Cortex of kidney (tissue), 1 donor: ENCODE measurements at places on chromosomes 13 and 19.

- no peak for DNase-seq
These were observed 327.2 kb upstream of the TSHZ3 start for GRCh38 chr19:31676271-31677004.

DNA sequence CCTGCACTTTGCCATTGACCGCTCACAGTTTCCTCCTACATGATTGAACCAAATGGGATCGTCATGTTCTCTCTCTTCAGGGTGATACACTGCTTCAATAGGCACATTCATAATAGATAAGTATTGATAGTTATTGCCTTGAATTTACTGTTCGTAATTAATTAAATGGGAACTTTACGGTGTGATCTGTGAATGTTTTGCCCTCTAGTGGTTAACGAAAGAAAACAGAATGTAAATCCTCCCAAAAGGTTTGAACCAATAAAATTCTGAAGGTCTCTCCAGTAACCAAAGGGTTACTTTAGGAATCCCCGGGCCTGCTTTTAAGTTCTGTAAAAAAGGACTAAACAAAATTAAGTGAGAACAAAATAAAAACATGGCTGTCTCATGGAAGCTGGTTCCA, 389.3 kb downstream of the DACH1 start:
- DNase-seq, result no peak

- no peak for DNase-seq
These were observed 9.4 kb downstream of the URAD start for GRCh38 chr13:27979001-27979643.

DNA sequence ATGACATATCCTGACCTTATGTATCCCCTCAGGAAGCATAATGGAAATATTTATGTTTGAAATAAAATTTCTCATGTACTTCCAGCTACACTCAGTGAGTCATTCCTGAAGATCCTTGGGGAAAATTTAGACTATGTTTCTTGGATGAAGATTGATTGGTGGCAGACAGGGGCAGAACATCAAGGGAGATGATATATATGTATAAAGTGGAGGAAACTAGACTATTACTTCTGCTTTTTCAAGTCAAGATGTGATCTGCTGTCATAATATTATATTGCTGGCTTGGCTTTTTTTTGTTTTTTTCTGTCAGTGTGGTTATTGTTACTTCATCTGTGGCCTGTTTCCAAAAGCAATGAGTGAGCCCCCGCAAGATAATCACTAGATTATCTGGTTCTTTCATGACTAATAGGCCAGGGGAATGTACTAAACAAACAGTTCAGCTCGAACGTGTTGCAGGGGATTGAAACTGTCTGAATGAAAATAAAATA, 87.2 kb upstream of the TNFSF11 start:
- no peak for DNase-seq

- no peak for DNase-seq
These were observed 28.5 kb downstream of the SKA3 start for GRCh38 chr13:21147827-21148226.

- DNase-seq, result no peak
These were observed 700 bp upstream of the SLC25A23 start for GRCh38 chr19:6460099-6460884.

GRCh38 chr19:53537521-53538377, at the start of gene ZNF331:
Gene ZNF331 (plus strand): TSS chr19:53538145. CDS start chr19:53569377, 31,232 bp downstream.
- DNase-seq, result no peak

GRCh38 chr13:73631411-73631810, 502.8 kb downstream of the KLF12 start:
- DNase-seq, result no peak

- DNase-seq, result no peak
These were observed 6.1 kb downstream of the HAUS8 start for GRCh38 chr19:17069193-17069592.

GRCh38 chr13:97278435-97279411, 56.6 kb downstream of the MBNL2 start:
- DNase-seq, result no peak

GRCh38 chr19:43681821-43682220, 11.9 kb upstream of the PLAUR start:
- no peak for DNase-seq

- no peak for DNase-seq
These were observed 20.5 kb downstream of the EPS8L1 start for GRCh38 chr19:55096061-55096701.

- no peak for DNase-seq
These were observed 369.9 kb upstream of the SLC10A2 start for GRCh38 chr13:103436057-103436654.

- no peak for DNase-seq
These were observed 2.8 kb upstream of the CERS4 start for GRCh38 chr19:8206147-8207087.

DNA sequence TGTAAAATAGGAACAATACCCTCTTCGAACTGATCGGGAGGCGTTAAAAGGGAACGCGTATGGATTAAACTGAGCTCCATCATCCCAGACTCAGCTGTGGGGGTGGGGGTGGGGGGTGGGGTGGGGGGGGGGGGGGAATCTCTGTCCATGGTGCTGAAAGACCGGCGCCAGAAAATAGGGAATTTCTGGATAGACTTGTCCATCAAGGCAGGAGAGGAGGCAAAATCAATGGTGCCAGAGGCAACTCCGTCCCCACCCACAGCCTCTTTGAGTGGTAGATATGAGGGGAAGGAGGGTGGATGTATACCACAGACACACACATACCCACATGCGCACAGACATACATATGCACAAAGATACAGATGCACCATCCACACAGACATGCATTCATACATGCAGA, 37.4 kb downstream of the ZNF787 start:
- DNase-seq, result no peak

DNA sequence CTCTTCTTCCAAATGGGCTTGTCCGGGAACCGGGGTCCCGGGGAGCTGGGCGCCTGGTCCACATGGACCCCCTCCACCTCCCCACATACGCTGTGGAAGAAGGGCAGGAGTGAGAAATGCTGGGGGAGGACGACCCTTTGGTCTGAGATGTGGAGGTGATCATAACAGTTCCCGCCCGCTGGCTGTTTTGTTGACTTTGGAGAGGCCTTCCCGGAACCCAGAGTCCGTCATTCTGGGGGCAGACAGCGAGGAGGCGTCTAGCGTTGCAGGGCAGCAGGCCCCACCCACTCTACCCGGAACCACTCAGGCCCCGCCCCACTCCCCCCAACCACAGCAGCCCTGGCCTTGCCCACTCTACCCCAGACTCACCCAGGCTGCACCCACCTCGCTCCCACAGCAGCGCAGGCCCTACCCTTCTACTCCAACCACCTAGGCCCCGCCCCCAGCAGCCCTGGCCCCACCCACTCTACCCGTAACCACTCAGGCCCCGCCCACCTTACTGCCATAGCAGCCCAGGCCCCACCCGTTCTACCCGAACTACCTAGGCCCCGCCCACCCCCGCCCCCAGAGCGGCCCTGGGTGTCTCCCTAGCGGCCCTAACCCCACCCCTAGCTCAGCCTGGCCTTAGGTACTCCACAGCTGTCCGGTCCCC, 7.1 kb downstream of the GPR108 start:
- no peak for DNase-seq

DNA sequence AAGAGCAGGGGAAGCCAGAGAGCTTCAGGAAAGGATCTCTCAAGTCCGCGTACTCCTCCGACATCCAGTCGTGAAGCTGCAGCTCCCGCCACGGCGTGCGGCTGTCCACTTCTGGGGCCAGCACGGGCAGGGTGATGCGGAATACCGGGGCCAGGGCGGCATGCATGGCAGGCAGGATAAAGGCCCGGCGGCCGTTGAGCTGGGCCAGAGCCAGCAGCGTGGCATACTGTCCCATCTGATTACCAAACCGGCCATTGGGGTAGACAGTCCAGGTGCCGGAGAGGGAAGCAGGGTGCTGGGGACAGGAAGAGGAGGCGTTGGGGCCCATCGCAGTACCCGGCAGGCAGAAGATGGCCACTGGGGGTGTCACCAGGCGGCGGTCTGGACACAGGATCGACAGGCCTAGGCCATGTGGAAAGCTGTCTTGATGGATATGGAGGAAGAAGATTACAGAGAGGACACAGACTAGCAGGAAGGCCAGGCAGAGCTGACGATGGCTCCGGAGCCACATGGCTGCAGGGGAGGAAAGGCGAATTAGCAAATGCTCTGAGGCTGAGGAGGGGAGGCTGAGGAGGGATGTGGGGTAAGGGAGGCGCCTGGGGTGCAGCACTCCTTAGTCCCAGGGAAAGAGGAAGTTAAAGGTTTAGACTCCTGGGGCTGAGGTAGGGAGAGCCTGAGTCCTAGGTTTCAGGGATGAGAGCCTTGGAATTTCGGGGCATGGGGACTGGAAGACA, 1.5 kb downstream of the FUT1 start:
- no peak for DNase-seq

- DNase-seq, result no peak
These were observed 19.9 kb downstream of the UHRF1 start for GRCh38 chr19:4929186-4929585.
